ENCODE measurements at places on chromosomes 2 and 18.

DNA sequence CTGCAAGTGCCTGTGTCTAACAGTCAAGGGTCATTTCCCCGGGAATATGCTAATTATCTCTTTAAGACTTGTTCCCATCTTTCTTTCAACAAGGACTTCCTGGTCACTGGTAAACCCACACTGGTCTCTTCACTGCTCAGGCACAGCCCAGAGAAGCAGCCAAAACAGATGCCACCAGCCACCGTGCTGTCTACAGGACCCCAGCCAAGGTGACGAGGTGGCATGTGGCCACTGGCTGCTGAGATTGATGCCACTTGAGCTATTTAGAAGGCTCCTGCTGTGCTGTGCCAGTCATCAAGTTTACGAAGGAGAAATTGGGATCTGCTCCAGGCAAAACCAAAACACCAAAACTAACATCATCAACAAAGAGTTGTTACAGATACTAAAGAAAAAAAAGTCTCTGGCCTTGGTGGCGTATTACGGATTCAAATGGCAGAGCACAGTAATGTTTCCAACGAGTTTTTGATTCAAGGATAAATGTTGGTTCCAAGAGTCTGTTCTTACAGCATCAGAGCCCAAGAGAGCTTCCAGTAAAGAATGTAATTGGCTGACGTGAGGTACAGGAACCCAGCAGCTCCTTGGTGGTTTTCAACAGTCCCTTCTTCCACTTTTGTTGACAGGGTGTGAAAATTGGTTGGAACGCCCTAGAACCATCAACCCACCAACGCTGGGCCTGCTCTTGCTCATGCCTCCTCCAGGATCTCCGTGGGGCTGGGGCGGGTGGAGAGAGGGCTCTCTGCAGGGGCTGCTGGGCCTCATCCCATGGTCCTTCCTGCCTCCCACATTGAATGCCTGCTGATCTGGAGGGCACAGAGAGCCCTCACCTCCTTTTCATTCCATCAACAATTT lies 63.7 kb upstream of the ZCCHC2 start:
- DNase-seq = no peak

GRCh38 chr2:84815146-84815545 lies 65.7 kb downstream of the TRABD2A start:
- DNase-seq = no peak

DNA sequence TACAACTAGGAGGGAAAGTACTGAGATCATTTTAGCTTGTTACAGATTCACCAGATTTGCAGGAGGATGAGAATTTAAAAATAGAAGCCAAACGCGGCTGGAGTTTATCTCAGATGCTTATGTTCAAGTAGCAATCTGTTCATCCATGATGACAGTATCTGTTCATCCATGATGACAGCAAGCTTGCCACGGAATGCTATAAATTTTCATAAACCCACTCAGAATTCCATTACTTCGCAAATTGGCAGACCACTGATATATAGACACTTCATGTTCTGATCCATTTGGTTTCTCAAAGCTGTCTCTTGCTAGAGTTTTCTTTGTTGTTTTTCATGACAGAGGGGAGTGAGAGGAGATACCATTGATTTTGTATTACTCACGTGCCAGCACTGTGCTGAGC lies 84.2 kb downstream of the GAREM1 start:
- no peak for DNase-seq

- no peak for DNase-seq
Observed at GRCh38 chr2:96842600-96842999, 1.2 kb downstream of the ANKRD23 start.

DNA sequence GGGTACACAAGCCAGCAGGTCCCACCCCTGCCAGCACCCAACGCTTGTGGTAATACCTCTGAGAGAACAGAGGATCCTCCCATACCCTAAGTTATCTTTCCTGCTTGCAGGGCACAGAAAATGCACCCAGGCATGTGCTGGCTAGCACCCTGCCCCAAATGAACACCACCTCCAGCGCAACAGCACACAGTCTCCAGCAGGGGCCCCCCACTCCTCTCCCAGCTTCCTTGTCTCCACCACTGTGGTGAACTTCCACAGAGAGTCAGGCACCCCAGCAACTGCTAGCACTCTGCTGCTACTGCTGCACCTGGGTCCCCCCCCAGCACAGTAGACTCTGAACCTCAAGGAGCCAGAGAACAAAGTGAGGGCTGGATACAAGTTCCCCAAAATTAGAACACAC lies 216.8 kb upstream of the CNTNAP5 start:
- DNase-seq = no peak

DNA sequence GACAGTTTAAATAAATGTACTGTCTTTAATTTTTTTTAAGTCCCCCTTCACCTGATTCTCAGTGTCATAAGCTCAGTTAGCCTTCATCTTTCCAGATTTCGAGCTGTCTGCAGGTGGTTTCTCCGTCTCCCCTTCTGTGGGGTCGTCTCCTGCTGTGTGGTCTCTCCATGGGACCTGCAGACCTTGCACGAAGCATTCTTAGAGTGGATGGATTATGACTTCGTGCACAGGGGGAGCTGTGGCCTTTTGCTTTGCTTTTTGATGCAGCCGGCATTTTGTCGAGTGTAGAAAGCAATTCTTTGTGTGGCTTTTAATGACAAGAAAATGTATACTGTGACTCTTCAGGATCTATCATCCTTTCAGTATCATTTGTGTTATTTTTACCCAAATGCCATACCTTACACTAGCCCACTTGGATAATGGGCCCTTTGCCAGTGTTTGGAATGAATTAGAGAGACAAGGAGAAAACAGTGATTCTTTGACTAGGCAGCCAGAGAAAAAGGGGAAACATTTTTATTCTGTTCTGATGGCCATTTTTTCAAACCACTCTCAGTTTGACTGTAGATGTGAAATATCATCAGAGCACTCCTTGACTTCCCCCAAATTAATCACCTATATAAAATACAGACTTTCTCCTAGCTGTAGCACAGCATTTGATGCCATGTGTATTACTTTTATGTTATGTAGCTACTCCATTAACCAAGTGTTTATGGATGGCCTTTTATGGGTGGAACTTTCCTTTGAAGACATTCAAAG lies 54.3 kb downstream of the ITGA6 start:
- DNase-seq = no peak
